ENCODE measurements at places on chromosomes 7 and 10.

GRCh38 chr10:131822692-131823245 lies 78.0 kb upstream of the PPP2R2D start:
- DNase-seq, result no peak

GRCh38 chr7:46229409-46229808 lies 308.3 kb upstream of the IGFBP3 start:
- no peak for DNase-seq

GRCh38 chr7:157573244-157573643 lies 236.4 kb downstream of the DNAJB6 start:
- DNase-seq, result no peak

DNA sequence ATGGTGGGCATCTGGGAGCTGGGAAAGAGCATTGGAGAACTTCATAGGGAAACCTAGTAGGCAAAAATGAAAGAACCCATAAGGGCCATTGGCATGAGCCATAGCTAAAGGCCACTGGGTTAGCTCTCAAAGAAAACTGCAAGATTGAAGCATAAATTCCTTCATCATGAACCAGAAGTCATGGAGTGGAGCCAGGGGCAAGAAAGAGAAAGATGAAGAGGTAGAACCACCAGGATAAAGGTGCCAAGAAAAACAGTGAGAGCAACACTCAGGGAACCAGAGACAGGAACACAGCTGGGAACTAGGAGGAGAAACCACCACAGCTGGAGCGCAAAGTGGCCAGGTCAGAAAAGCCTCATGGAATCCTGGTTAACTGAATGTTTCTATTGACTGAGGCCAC lies 11.5 kb upstream of the SGMS1 start:
- DNase-seq, result no peak

DNA sequence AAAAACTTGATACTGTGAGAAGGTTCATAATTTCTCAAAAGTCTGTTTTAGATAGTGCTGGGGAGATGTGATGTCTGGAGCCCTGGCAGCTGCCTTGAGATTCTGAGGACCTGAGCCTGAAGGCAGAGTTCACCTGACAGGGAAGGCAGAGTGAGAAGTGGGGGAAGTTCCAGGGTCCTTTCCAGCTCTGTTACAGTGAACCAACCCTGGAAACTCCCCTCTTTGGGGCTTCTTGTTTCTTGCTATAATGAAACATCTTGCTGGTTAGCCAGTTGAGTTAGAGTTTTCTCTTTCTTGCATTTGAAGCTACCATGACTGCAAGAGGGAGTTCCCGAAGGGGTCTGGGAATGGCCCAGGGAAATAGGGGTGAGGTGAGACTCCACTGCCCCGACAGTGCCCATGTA lies 158.9 kb upstream of the TNRC18 start:
- no peak for DNase-seq

GRCh38 chr7:112550468-112551060 lies 69.8 kb downstream of the LSMEM1 start:
- peak; percentile 7 for DNase-seq

DNA sequence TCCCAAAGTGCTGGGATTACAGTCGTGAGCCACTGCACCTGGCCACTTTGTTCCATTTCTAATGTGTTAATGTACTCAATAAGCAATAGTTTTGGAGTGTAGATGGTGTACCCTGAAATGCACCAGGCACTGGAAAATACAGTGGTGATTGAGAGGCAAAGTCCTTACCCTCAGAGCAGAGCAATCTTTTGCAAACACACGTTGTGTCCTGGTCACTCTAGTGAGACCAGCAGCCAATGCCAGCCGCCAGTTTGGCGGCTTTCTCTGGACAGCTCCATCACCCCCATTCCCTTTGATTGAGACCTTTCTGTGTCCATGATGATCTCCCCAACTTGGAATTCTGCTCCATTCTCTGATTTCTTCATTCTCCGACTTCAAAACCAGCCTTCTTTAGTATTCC lies 231.3 kb downstream of the GALNT17 start:
- no peak for DNase-seq

Data from CD4-positive, alpha-beta T cell treated with Interleukin-1 beta for 1 hour (primary cell).